ENCODE measurements at places on chromosomes 7 and 10.

DNA sequence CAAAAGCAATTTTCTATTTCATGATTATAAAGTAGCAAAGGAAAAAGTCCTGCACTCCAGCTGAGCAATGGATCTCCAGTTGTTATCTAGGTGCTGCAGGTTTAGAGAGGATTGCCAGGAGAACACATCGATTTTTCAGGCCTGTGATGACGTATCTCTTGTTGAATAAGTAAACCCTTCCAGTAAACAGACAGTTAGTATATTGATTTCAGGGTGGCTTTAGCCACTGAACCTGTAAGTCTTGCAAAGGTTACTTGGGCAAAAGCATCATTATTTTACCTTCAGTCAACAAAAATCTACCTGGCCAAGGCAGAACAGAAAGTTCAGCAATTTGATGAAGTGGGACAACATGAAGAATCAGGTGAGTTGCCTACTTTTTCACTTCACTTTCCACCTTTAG, 12.3 kb downstream of the EGFR start:
- DNase-seq: no peak

DNA sequence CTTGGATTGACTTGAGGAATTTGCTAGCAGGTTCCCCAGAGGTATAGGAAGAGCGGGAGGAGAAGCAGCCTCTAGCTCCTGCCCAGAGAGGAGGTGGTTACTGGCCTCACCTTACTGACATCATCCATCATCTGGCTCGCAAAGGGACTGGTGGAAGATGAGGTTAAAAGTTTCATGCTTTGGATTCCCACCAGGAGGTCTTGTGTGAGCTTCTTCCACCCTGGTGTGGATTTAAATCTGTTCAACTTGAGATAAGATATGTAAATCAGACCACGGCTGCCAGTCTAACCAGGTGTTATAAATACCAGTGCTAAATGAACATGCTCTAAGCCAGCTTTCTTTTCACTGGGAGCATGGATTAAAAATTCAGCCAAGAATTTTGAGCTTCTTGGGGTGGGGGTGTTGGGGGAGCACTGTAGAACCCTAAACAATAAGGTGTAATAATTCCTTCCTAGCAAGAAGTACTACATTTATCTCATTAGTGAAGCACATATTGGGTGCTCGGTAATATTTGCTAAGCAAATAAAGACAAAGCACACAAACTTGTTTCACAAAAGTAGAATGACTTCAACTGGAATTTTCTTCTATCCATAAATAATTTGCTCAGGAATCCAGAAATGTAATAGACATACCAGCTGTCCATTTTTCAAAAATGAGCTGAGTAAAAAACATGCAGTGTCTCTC, 7.8 kb downstream of the PROSER2 start:
- DNase-seq: peak; percentile 50

GRCh38 chr10:120803972-120804371, 47.2 kb upstream of the WDR11 start:
- DNase-seq: no peak

GRCh38 chr10:108544500-108545120, 1378.7 kb downstream of the XPNPEP1 start:
- no peak for DNase-seq

DNA sequence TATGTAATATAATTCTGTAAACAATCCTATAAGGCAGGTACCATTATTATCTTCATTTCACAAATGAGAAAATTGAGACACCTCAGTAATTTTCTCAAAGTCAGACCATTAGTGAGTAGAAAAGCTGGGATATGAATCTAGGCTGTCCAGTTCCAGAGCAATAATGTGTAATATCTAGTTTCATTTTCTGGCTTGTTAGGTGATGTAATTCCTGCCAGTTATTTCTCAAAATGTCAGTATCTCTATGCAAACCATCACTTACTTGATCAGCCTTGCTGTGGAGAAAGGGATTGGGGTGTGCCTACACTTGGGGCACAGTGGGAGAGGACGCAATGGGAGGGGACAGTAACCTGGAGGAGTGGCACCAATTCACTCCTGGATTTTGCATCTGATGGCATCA, 157.5 kb downstream of the LYZL1 start:
- no peak for DNase-seq

GRCh38 chr7:25759748-25760147, 392.2 kb upstream of the NFE2L3 start:
- no peak for DNase-seq

GRCh38 chr10:1406967-1407945, 330.1 kb downstream of the ADARB2 start:
- no peak for DNase-seq

GRCh38 chr10:78224602-78225001, 190.9 kb downstream of the RPS24 start:
- no peak for DNase-seq

DNA sequence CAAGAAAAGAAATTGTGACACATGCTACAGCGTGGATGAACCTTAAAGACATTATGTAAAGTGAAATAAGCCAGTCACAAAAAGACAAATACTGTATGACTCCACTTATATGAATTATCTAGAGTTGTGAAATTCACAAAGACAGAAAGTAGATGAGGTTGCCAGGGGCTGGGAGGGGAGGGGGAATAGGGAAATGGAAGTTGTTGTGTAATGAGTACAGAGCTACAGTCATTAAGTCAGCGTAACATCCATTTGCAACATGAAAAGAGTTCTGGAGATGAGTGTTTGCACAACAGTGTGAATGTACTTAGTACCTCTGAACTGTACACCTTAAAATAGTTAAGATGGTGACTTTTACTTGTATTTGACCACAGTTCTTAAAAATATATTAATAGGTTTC, 112.1 kb upstream of the CDK1 start:
- DNase-seq: no peak

DNA sequence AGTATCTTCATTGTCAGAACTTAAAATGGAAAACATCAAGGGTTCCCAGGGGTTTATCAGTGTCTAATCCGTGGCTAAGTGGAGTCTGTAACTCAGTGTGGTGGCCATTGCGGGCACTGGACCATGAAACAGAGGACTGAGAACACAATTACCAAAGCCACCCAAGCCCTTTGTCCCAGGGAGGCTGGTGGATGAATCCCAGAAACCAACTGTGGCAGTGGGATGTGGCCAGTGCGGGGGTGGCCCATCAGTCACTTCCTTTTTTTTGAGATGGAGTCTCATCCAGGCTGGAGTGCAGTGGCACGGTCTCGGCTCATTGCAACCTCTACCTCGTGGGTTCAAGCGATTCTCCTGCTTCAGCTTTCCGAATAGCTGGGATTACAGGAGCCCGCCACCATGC, 61.8 kb downstream of the TACC2 start:
- no peak for DNase-seq

DNA sequence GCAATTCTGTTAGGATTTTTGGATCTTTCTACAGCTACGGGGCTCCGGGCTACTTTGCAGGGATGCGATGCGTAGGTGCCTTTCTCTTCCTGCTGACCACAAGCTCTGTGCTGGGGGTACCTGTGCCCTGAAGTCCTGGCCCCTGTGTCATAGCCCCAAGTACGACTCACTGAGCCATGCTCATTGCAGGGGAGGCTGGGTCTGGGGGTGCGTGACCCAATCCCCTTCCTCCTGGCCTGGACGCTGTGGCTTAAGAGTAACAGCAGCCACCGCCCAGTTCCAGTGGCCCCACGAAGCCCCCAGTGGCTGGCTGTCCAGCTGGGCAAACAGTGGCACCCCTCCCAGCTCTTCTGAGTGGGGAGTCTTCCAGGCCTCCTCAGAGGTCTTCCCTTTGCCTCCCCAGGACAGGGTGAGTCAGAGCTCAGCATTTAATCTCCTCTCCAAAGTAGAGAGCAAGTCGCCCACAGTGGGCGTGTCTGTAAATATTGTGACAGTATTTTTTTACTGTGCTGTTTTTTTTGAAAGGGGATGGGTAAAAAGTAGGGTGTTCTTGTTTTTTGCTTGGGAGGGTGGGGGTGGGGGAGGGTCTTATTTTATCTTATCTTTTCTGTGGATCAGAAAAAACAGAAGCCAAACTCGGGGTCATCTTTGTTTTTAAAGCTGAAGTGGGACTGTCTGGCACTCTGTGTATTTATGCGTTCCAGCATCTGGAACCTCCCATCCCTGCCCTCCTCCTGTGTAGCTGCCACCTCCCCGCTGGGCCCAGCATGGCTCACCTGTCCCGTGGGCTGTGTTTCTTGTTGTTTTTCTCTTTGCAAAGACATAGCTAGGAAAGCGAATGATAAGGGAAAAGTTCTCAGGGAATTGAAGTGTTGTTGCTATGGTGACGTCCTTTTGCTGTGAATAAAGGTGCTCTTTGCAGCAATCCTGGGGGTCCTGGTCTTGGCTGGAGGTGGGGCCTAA, 8.2 kb downstream of the LFNG start:
- DNase-seq: no peak

DNA sequence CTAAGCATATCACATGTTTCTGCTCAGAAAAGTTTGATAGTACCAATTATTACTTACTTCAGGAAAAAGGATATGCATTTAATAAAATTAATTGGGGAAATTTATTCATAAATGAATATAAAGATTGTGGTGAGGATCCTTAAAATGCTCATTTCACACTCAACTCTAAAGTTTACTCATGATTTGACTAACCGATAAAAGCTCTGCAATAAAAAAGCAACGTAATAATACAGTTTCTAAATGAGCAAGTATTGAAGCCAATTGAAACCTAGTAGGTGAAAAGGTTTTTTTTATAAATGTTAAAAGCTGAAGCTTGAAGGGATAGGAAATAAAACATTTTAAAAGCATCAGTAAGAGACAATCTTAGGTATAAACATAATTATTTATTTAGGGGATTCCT, 308.3 kb upstream of the STEAP1 start:
- no peak for DNase-seq

- DNase-seq: no peak
Measured at GRCh38 chr10:77911535-77912123, 14.9 kb downstream of the DLG5 start.

GRCh38 chr10:90372451-90372850, 485.4 kb downstream of the HTR7 start:
- no peak for DNase-seq

DNA sequence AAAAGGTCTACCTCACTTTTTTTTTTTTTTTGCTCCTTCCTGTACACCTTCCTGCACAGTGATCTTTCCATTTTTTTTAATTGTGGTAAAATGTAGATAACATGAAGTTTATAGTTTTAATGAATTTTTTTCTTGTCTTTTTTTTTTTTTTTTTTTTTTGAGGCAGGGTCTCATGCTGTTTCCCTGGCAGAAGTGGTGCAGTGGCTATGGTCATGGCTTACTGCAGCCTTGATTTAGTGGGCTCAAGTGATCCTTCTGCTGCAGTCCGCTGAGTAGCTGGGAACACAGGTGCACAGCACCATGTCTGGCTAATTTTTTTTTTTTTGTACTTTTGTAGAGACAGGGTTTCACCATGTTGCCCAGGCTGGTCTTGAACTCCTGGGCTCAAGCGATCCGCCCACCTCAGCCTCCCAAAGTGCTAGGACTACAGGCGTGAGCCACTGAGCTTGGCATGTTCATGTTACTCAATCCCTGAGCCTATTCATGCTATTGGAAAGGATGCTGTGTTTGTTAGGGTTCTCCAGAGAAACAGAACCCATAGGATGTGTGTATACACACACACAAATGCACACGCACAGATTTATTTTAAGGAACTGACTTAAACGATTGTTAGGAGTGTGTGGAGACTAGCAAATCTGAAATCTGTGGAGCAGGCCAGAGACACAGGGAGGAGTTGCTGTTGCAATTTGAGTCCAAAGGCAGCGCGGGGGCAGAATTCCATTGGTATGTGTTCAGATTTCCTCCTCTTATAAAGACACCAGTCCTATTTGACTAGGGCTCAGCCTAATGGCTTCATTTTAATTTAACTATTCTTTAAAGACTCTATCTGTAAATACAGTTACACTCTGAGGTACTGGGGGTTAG, 29.1 kb downstream of the GALNT11 start:
- peak; percentile 27 for DNase-seq

DNA sequence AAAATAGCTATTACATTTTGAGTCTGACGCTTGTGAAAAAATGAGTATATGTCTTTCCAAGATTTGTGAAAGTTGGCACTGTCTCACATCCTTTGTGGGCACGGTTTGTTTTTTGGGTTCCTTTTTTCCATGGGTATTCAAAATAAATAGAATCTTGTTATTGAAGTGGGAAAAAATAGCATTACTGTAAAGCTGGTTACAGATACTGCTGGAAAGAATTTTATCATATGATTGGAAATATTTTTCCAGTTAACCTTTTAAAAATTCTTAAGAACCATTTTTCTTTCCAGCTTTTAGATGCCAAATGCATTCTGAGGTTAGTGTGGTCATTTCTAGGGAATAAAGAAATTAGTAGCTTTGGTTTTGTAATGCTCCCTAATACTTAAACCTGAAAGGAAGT, 11.4 kb downstream of the NET1 start:
- DNase-seq: no peak

DNA sequence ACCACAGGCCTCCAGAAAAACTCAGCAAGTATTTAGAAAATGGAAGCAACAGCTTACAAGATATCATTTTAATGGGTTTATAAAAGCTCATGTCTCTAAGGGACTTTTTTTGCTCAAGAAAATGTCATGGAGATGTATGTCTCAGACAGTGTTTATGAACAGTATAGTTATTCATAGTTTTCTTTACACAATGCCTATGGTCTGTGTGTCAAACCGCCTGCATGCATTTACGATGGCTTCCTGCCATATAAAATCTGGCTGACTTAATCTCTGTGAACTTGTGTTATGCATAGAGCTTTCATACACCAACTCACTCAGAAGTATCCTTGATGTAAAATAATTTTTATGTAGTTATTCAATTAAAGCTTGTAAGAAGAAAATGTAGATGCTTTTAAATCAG, 1314.2 kb upstream of the LRRTM3 start:
- DNase-seq: no peak

- peak; percentile 46 for DNase-seq
Measured at GRCh38 chr7:127447326-127447945, 54.9 kb upstream of the ZNF800 start.

DNA sequence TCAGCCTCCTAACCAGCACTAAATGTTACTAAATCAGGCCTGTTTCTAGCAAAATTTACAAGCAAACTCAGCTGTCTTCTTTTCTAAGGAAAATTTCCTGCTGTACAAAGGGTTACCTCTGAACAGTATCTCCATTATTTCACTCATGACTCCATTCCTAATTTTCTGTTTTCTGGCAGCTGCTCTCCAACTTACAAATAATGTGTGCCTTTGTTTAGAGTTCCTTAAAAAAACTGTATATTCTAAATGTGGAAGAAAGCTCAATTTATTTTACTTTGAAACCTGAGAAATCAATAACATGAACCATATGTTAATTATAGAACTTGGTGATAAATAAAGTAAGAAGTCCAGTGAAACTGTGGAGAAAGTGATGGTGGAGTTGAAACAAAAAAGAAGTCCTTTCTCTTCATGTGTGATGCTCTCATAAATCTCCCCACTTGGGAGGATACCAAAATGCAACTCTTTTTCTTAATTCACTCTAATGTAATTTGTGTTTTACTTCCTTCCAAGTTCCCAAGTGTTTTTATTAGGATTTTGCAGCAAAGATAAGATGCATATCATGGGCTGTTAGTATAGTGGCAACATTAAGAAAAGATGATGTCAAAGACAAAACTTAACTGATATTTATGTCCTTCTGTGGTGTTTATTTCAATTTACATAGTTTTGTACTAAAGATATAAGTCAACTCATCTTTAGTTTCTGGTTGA, 74.8 kb downstream of the CDK6 start:
- DNase-seq: no peak

- no peak for DNase-seq
Measured at GRCh38 chr10:13788711-13789447, 202.1 kb downstream of the PRPF18 start.

GRCh38 chr7:28645866-28646265, 233.5 kb downstream of the CREB5 start:
- DNase-seq: no peak

Measured in T47D (cell line).